ENCODE measurements at places on chromosomes 11 and 22.

GRCh38 chr11:75570559-75571139 lies 8.6 kb downstream of the SERPINH1 start:
- no peak for DNase-seq

DNA sequence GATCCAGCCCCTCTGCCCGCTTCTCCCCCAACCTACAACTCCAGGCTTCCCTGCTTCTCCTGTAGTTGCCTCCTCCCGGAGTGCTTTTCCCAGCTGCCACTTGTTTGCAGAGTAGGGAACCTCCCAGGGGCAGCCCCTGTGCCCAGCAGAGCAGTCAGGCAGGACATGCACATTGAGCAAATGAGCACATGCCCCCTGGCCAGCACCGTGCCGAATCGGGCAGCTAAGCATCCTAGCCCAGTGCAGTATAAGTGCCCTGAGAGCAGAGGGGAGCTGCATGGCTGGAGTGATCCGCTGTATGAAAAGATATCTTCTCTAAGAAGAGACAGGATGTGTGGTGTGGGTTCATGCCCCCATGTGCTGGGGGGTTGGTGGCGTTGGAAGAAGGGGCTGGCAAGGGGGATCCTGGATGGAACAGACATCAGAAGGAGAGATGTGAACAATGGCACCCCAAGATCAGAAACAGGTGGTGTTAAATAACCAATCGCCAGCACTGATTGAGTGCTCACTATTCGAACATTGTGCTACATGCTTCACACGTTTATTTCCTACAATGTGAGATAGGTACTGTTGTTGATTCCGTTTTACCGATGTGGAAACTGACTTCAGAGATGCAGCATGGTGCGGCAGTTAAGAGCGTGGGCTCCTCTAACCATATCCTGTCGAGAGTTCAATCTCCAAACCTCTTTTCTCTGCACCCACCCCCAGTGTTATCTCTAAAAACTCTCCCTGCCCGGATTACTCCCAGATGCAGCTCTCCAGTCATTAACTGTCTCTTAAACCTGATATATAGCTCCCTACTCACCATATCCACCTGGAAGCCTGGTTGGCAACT lies 1.2 kb downstream of the AIP start:
- DNase-seq, result no peak

DNA sequence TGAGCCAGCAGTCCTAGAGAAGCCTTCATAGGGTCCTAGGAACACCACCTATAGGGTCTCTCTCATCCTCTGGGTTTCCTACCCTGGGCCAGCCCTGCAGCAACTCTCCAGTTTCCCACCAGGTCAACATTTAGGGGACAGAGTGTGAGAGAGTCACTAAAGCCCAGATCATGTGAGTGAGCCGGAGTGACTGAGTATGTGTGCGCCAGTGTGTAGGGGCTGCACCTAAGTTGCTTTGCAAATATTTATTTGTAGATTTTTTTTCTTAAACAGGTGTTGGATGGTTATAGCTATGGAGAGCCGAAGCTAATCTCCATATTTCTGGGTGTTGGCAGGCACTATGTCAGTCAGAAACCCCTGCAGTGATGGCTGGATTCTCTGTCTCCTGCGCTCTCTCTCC lies 232.5 kb upstream of the NCAM1 start:
- DNase-seq, result no peak

DNA sequence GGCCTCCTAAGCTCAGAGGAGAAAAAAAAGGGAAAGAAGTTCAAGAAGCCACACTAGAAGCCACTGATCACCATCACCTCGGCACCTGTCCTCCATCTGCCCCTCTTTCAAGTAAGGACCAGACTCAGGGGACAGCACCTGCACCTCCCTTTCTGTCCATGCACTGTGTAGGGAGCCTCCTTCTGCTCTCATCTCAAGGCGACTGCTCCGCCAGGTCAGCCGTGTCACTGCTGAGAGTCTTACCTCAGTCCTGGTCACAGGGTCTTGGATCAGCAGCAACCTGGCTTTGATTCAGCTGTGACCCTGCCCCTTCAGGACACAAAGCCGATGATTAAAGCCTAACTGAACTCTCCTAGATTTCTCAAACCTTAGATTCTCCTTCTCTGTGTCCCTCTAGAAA lies 101.5 kb downstream of the ZNF280B start:
- no peak for DNase-seq

- DNase-seq, result no peak
These were observed 29.7 kb upstream of the SORL1-AS1 start for GRCh38 chr11:121482231-121483129.

- no peak for DNase-seq
These were observed 18.2 kb downstream of the INCENP start for GRCh38 chr11:62142043-62142375.

DNA sequence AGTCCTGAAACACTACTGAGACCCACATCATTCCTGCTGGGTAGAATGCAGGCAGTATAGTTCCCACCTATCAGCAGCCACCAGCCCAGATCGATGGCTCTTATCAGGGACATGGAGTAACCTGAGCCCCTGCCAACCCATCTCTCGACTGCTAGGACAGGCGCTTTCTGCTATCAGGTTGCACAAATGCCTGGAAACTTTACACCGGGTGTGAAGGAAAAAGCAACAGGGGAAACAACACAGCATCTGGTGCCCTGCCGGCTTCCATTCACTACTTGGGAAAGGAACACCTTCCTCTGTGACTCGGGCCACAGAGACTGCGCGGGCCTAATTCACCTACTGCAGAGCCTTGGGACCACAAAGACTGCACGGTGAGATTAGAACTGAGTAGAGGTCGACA lies 18.5 kb downstream of the RBFOX2 start:
- DNase-seq, result no peak

DNA sequence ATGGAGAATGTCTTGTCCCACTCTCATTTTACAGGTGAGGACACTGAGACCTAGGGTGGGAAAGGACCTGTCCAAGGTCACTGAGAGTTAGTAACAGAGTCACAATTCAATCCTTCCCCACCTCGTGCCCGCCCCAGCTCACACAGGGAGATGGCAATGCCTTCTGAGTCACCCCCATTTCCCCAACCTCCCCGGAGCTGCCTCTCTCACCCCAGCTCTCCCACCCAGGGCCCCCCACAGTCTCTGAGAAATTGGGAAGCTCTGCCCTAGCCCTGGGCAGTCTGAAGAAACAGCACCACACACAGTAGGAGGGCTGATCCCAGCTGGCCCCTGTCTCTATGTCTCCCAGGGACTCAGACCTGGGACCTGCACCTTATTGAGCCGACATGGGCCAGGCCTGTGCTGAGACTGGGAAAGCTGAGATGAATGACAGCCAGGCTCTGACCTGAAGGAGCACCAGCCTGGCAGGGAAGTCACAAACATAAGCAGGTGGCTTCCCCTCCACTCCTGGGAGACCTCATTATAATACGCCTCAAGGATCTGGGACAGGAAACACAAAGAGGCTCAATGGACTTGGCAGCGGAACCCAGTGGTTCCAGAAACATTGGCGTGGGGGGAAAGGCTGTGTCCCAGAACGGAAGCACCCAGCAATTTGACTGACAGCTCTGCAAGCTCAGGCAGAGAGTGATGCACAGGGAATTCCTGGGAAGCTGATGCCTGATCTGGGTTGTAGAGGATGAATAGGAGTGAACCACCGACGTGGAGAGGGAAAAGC lies 51.0 kb downstream of the CD6 start:
- DNase-seq, result no peak

DNA sequence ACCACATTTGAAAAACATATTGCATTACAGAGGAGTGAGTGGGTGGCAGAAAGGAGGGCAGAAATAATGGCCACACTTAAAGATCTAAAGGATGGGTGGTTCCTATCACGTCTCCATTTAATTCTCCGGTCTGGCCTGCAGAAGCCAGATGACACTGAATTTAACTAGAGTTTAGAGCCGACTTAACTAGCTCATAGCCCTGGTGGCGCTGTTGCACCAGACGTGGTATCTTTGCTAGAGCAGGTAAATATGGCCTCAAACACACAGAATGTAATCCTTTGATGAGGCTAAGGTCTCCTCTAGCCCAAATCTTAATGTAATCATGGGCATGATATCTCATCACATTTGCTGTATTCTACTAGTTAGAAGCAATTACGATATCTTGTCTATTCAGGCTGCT lies 51.5 kb upstream of the GAL start:
- no peak for DNase-seq

GRCh38 chr11:29448246-29448877 lies 568.5 kb downstream of the KCNA4 start:
- DNase-seq, result no peak

- DNase-seq, result no peak
These were observed 4.8 kb upstream of the FXYD6 start for GRCh38 chr11:117881217-117881616.
